ENCODE measurements at places on chromosomes 12 and 14.

DNA sequence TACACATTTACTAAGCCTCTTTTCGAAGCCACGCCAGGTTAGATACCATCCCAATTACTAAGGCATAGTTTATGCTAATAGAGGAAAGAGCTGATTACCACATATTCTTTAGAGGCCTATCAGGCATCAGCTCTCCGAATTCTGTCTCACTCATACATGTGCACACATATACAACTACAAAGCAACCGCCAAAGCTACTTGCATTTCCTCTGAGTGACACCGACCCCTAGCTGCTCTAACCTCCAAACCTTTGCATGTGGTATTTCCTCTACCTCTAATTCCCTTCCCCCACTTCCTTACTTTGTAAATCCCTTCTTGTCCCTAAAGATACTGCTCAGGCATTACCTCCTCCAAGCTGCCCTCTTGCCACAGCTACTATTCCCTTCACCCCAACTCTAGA is 107.2 kb downstream of the DUSP6 start:
- no peak for DNase-seq

GRCh38 chr12:16070113-16070512 is 159.0 kb downstream of the DERA start:
- DNase-seq: no peak

DNA sequence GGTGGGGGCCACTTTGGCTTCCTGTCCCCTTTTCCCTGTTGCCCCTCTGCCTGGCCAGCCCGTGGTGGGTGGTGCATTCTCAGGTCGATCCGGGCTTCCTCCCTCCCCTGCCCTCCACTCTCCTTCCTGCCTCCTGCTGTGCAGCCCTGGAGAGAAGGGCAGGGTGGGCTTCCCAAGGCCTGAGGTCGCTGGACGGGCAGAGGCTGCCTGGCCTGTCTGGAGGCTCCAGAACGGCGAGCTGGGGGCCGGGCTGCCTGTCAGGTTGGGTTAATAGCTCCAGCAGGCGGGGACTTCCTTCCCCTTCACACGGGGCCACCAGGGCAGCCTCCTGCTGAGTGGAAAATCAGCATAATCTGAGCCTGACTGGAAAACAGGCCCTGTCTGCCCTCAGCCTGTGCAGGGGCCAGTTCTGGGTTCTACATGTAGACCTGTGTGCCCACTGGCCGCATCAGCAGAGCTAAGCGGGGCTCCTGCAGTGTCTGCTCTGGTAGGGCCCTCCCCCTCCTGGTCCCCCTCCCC is 11.3 kb downstream of the KIF26A start:
- no peak for DNase-seq

DNA sequence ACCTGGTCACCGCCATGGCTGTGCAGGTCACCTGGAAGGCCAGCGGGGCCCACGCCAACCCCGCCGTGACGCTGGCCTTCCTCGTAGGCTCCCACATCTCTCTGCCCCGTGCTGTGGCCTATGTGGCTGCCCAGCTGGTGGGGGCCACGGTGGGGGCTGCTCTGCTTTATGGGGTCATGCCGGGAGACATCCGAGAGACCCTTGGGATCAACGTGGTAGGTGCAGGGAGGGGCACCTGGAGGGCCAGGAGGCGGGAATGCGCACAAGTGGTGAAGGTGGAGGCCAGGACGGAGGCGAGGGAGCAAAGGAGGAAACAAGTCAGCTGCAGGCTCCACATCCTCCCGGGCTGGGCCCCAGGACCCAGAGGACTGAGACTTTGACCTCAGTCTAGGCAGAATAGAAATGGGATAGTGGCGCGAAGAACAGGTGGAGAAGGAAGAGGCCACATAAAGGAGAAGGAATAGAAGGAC is 649 bp downstream of the AQP6 start:
- no peak for DNase-seq

DNA sequence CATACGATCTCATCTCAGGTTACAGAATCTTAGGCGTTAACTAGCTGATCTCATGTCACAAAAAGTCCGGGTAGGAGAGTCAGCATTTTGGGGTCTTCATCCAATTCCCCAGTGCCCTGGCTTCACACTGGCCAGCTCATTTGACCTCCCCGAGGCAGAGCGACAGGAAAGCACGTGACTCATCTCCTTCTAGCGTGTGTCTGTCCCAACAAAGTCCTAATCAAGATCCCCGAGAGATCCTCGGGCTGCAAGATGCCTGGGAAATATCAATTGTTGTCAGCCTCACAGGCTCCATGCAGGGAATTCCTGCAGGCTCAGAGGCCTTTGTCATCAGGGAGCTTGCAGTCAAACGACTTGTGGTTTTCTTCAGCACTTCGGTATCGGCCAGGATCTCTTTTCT is 57.5 kb downstream of the ZNF664 start:
- DNase-seq: no peak

GRCh38 chr14:105413544-105413886 is 6.1 kb upstream of the MTA1 start:
- DNase-seq: no peak

DNA sequence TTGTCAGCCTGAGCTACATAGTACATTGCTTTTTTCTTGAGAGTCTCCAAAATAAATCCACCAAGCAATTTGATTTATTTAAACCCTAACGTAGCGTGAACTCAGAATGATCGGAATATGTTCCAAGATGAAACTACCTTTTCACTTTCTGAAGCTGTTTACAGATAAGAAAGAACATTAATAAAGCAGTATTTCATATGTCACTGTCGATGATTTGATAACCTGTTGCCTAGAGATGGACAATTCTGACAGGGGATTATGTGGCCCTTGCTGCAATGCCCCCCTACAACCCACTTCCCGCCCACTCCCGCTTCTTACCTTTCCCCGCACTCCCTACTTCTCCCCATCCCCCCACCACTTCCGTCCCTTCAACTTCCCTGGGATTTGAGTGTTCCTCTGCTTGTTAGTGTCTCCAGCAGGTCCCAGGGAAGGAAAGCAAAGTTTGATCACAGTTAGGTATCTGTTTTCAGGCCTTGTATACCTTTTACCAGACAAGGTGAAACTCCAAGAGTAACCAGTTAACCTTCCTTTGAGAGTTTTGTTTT is 229.2 kb upstream of the HMGA2 start:
- DNase-seq: no peak

DNA sequence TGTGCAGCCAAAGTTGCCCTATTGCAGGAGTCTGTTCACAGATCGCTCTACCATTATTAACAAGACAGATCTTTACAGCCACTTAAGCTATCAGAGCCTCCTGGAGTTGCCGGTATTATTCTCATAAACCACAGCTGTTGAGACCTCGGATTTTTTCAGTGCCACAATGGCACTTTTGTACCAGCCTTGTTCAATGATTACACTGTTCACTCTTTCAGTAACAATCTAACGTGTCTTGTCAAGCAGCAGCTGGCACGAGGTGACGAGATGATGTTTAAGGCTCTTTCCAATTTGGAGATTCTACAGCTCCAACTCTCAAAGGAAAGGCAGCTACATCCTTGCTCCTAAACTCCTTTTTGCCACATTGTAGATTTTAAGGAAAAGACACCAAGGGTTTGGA is 30.7 kb downstream of the LRIG3 start:
- DNase-seq: no peak

DNA sequence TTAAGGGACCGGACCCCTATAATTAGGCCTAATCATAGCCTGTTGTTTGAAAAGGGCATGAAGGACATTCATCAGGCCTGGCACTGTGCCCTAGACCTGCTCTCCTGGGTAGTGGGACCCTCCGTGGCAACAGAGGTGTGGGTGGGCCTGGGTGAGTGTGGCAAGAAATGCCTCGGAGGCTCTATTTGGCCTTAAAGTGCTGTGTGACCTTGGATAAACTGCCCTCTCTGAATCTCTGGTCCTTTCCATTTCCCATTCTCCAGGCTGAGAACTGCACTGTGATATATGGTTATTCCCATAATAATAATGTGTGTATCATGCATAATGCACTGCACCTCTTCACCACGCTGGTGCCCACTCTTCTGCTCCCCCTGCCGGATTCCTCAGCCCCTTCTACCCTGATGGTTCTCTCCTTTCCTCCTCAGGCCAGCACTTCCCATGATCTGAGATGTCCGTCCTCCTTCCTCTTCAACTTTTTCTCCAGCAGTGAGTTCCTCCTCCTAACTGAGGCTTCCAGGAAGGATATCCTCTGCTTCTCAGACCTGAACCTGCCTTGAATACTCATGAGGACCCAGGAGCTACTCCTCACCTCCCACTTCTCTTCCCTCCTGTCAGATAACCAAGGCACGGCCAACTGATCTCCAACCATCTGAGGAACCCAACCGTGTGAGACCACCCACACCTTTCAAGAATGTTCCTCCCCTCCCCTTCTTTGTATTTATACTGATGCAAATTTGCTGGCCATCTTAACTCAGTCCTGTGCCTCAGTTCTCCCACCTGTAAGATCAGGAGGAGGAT is 111.0 kb upstream of the PZP start:
- no peak for DNase-seq

GRCh38 chr12:119674560-119674959 is 6.6 kb downstream of the PRKAB1 start:
- no peak for DNase-seq

- no peak for DNase-seq
These were observed 31.1 kb downstream of the ATF7 start for GRCh38 chr12:53594897-53595615.

GRCh38 chr12:52949413-52950331 is 754 bp downstream of the KRT18 start:
- no peak for DNase-seq

DNA sequence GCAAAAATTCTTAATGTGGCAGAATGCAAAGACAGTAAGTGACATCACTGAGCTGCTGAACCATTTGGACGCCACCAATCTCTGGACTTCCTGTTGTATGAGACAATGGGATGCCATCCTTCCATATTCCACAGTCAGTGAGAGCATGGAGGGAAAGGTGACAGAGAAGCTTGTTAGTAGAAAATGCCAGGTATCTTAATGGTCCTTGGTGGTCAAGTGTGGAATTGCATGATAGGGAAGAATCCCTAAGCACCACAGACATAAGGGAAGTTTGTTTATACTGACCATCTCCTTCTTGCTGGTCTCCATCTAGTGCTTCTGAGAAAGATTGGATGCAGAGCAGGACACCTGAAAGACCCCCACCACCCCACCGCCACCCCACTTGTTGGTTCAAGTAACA is 1410.0 kb upstream of the TMEM132C start:
- no peak for DNase-seq

DNA sequence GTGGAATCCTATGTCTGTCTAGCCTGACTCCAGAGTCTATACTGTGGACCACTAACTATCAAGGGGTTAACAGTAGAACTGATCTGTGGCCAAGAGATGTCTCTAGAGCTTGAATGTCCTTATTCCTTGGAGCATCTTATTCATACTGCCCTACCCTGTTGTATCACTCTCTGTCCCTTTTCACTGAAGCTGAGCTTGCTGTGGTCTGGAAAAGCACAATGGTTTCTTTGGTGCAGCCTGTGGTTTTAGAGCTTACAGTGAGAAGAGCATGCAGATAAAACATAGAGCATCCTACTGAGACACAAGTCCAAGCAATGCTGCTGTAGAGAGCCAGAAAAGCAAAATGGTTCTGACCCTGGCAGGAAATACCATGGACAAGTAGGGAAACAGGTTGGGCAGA is 367.0 kb upstream of the ATP2B1 start:
- no peak for DNase-seq

DNA sequence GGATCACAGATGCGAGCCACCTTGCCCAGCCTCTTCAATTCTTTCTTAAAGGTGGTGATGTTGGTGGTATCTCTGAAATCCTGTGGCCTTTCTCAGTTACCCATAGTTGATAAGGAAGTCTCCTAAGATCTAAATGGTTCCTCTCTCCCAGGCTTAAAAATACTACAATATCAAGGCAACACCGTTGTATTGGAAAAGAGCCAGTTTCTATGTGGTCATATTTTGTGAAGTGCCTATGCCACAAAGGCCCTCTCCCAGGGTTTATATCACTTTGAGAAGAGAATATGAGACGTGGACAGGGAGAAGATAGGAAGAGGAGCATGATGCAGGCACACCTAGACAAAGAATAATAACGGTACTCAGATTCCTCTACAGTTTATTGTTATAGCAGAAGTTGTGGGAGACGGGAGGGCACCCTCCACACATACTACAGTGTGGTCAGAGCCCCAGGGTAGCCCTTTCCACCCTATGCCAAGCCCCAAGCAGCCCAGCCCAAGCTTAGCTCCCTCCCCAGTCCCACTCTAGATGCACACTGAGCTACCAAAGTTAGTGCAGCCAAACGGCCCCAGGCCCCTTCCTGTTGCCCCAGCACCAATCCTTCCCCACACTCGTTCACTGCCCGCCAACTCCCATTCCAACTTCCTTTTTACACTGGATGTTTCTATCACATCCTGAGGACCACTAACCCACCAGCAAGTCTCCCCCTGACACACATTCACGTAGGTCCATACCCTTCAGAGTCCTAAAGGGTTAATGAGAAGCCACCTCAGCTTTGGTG is 8.3 kb downstream of the NDRG2 start:
- DNase-seq: no peak

DNA sequence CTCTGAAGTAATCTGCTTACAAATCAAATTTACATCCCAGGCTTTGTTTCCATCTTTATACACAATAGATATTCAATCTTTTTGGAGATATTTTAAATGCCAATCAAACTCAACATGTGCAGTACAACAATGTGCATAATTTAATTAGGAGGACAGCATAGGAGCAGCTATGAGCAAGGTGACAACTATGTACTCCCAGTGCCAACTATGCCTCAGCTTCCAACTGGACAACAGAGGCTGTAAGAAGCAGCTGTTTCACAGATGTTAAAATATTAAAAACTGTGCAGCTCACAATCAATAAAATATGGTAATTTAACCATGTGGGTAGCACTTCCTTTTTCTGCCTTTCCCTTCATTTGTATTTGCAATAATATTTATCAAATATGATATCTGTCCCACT is 99.9 kb downstream of the ST8SIA1 start:
- DNase-seq: no peak

DNA sequence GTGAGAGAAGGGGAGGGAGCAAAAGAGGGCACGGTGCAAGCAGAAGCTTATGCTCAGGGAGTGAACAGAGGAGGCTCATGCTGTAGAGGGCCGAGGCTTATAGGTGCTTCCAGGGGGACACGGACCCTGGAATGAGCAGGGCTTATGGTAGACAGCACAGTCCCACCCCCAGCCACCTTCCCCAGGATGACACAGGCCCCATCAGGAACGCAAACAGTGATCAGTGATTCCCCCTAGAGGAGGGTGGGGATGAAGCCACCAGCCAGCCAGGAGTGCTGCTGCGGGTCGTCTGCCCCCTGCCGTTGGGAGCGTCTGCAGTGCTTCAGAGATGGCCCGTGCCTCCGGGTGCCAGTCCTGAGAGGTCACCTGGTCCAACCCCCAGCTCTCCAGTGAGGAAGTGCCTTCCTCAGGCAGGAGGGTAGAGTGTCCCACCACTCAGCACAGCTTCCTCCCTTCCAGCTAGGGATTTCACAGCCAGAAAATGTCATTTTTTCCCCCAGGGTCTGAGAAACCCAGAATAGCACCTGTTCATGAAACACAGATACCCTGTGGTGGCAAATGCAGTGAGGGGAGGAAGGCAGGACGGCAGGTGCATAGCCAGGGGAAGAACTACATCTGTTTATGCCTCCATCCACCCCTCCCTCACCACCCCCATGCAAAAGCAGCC is 60.7 kb downstream of the SLC6A12 start:
- DNase-seq: peak; percentile 74

- DNase-seq: peak; percentile 93
These were observed at the start of gene CD63 for GRCh38 chr12:55728939-55729818. TSS of gene CD63 (minus strand) at chr12:55729009. CDS start at chr12:55728341, 668 bp downstream.

- DNase-seq: no peak
These were observed 66.5 kb downstream of the PUS7L start for GRCh38 chr12:43692064-43692463.

All from GM12892 (cell line).